ENCODE measurements at places on chromosomes 5 and 9. TPM values are rescaled to one million over a fixed set of nuclear protein-coding genes. Genes with fewer than 3 reads are reported as not detected.
A peak's percentile ranks its signal among the peaks of the same experiment; 100 is the strongest.

DNA sequence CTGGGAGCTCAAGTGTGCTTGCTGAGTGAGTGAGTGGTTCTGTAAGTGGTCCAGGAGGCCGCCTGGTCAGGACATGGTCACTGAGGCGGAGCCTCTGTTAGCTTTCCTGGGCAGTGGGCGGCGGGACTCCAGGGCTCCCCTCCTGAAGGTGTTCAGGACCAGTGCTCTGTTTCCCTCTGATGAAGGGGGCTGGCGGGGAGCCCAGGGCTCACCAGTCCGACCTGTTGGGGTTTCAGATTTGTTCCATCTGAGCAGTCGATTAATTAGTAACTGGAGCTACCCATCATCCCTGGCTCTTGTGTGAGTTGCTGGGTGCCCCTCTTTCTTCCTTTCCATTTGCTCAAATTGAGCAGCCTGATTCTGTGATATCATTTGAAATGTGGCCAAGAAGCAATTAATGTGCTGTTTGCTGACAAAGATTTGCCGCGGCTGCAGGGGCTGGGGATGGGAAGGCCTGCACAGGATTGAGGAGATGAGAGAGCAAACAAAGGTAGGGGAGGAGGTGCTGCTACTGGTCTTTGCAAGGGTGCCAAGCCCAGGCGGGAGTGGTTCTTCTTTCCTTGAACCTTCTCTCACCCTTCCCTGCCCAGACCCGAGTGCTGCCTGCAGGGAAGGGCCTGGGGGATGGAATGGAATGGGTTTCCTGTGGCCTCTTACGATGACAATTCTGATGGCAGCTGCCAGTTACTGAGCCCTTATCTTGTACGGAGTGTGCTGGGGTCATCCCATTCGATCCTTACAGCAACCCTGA, 92.8 kb upstream of the PITX1 start:
- H3K27me3 ChIP-seq, result peaks cover 2% of the 10 kb centered on the region
- DNase-seq, result peak; percentile 80
- no peak overlapping the region for H3K27ac ChIP-seq
- H3K4me1 ChIP-seq, result peaks cover 8% of the 10 kb centered on the region
- no peak overlapping the region for H3K4me3 ChIP-seq
- no peaks in the 10 kb centered on the region for H3K36me3 ChIP-seq

- H3K27me3 ChIP-seq, result no peaks in the 10 kb centered on the region
- H3K27ac ChIP-seq, result no peak overlapping the region
- no peaks in the 10 kb centered on the region for H3K36me3 ChIP-seq
Measured at GRCh38 chr5:2991884-2992283, 240.4 kb upstream of the IRX2 start.

- peak overlapping the region; percentile 95 for H3K4me3 ChIP-seq
- peaks cover 30% of the 10 kb centered on the region for H3K4me1 ChIP-seq
- peak overlapping the region; percentile 98 for H3K27ac ChIP-seq
- no peaks in the 10 kb centered on the region for H3K27me3 ChIP-seq
- H3K36me3 ChIP-seq, result no peaks in the 10 kb centered on the region
Measured at GRCh38 chr5:133052317-133053175, 733 bp downstream of the HSPA4 start.

IFNA13 gene
- total RNA-seq, result not detected

GRCh38 chr9:98523231-98523901, 185.4 kb downstream of the GABBR2 start:
- peaks cover 2% of the 10 kb centered on the region for H3K27me3 ChIP-seq
- no peak overlapping the region for H3K27ac ChIP-seq
- H3K4me3 ChIP-seq, result no peak overlapping the region
- H3K36me3 ChIP-seq, result no peaks in the 10 kb centered on the region
- DNase-seq, result no peak
- H3K4me1 ChIP-seq, result no peaks in the 10 kb centered on the region

DNA sequence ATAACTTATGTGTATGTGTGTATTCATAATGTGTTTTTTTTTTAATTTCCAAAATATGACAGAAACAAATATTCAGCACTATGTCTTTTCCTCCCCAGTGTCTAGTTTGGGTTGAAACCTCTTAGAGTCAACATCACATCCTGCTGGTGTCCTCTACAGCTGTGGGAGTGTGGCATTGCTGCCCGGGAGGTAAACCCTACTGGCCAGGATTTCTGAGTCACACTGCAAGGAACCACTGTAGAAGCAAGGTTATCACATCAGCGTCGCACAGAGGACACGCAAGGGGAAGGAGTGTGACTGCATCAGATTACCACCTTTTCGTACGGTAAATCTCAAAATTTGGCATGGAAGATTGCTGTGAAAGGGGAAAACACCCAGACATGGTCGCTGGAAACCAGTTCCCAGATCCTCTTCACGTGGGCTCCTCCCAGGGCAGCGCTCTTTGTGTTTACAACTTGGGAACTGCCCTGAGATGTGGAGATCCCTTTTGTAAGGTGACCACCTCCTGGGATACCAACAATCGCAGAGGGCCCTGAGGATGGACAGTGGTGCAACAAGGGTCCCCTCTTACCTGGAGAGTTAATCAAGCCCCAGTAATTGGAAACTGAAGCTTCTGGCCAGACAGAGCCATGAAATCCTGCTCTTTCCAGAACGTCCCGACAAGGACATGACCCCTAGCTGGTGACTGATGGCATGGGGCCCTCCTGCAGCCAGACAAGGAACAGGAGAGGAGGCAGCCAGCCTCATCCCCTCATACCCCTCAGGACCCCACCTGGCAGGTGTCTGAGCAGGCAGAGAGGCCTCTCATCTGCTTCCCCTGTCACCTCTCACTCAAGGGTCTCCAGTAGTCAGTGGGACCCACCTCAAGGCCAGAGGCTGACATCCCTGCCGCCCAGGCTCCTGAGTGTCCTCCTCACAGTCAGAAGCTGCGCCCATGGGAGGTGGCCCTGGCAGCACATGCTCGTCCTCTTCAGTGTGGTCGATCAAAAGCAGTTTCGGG, 194.7 kb downstream of the MED10 start:
- H3K27me3 ChIP-seq, result no peaks in the 10 kb centered on the region
- no peaks in the 10 kb centered on the region for H3K36me3 ChIP-seq
- no peak overlapping the region for H3K4me3 ChIP-seq
- no peaks in the 10 kb centered on the region for H3K4me1 ChIP-seq
- no peak overlapping the region for H3K27ac ChIP-seq

LHX3 gene
- not detected for total RNA-seq

DNA sequence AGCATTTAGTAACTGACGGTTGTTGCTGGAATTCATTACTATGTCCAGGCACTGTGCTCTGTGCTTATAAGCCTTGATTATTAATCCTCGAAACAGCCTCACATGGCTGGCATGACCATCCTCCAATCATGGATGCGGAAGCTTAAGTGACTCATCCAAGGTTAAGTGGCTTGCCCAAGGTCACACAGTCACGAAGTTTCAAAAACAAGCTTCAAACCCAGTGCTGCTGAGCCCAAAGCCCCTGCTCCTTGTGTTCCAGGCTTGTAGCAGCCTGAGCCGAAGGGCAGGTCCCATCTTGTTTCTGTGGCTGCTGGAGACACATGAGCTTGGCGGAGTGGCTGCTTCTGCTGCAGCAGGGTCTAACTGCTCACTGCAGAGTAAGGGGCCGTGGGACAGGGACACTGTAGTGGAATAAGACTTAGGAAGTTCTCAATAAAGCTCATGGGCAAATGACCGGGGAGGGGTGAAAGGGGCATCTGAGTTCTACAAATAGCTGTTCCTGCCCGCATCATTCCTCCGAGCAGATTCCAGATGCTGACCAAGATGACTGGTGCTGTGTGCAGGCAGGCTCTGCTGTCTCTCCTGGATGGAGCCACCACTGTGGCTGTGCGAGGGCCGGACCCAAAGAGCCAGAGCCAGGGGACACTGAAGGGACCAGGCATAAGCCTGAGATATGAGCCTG, 32.4 kb downstream of the WHRN start:
- H3K36me3 ChIP-seq, result peaks cover 2% of the 10 kb centered on the region
- H3K27ac ChIP-seq, result no peak overlapping the region
- H3K4me1 ChIP-seq, result no peaks in the 10 kb centered on the region
